ENCODE measurements at places on chromosomes 6 and 20.

GRCh38 chr6:1696463-1696850, 86.7 kb downstream of the FOXC1 start:
- DNase-seq = no peak

DNA sequence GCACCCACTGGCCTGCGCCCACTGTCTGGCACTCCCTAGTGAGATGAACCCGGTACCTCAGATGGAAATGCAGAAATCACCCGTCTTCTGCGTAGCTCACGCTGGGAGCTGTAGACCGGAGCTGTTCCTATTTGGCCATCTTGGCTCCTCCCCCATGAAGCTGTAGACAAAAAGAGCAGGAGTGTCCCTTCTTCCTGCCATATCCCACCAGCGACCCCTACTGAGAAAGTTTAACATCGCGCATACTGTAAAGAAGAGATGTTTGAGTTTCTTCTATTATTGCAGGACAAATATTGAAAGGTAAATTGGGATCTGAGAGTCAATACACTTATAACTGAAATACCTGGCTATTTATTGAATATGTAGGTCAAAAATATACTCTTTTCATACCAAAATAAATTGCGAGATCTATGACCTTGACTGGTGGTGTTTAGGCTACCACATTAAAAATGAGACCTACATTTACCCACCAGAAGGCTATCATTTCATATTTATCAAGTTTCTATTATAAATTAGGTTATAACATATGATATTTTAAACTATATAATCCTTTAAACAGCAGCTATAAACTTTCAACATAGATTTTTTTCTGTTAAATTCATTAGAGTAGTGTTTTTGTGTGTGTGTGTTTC, 586.3 kb downstream of the HTR1B start:
- no peak for DNase-seq

DNA sequence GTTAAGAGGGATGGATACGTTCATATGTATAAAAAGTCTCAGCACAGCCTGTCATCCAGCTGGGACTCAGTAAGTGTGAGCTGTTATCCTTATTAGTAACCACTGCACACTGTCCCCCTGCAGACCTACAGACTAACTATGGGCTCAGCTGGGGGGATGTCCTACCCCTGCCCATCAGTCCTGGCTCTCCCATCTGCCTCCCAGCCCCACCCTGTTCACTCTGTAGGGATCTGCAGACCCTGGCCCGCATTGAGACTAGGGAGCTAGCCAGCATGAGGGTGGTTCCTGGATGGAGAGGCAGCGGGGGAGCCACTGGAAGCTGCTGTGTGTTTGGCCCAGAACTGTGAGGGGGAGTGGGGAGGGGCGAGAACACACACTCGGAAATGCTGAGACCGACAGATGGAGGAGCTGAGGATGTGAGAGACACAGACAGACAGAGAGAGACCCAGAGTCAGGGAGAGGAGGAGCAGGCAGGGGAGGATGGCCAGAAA, 17.1 kb downstream of the XKR7 start:
- no peak for DNase-seq

DNA sequence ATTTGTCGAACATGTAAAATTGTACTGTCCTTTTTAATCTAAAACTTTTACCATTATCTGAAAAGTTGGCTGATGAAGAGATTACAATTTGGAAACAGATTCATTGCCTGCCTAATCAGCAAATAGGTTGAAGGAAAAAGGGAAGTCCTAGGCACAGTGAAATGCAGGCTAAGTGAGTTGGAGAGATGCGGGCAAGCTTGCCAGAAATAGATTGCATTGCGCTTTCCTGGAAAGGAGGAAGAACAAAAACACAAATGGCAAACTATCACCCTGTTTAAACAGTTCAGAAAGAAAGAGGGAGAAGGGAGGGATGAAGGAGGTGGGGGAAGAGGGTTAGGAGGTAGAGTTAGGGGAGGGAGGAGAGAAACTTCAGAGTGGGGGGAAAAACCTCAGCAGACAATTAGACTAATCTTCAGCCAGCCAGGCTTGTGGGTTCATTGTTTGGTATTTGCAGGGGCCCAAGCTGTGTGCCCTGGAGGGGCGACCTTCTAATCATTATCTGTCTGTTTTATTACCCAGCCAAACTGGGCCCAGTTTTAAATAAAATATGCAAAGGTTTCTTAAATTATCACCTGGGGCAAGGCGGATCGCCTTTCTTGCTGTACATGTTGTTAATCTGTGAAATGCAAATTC, 465.2 kb downstream of the TFAP2B start:
- DNase-seq = no peak

- DNase-seq = no peak
These were observed 85.5 kb downstream of the BMP6 start for GRCh38 chr6:7811441-7811840.

DNA sequence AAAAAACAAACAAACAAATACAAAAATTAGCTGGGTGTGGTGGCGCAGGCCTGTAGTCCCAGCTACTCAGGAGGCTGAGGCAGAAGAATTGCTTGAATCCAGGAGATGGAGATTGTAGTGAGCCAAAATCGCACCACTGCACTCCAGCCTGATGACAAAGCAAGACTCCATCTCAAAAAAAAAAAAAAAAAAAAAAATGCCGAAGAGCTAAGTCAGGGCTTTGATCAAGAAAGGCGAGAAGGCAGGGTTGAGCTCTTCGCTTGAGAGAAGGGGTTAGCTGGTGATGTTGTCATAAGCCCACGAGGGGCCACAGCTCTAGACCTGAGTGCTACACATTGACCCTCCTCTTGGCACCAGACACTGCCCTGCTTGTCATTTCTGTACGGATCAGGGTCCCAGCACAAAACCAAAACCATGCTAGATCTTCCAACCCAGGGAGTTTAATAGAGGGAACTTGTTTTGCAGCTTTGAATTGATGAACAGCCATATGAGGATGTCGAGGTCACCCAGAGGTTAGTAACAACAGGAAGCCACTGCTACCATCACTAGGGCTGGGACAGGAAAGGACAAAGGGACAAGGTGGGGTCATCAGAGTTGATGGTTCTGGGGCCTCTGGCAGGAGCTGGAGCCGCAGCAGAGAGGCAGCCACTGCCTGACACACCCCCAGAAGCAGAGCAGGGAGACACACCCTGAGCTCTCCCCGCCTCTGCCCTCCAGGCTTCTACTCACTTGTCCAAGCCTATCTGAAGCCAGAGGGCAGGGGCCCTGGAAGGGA, 122.7 kb downstream of the SNX5 start:
- no peak for DNase-seq

DNA sequence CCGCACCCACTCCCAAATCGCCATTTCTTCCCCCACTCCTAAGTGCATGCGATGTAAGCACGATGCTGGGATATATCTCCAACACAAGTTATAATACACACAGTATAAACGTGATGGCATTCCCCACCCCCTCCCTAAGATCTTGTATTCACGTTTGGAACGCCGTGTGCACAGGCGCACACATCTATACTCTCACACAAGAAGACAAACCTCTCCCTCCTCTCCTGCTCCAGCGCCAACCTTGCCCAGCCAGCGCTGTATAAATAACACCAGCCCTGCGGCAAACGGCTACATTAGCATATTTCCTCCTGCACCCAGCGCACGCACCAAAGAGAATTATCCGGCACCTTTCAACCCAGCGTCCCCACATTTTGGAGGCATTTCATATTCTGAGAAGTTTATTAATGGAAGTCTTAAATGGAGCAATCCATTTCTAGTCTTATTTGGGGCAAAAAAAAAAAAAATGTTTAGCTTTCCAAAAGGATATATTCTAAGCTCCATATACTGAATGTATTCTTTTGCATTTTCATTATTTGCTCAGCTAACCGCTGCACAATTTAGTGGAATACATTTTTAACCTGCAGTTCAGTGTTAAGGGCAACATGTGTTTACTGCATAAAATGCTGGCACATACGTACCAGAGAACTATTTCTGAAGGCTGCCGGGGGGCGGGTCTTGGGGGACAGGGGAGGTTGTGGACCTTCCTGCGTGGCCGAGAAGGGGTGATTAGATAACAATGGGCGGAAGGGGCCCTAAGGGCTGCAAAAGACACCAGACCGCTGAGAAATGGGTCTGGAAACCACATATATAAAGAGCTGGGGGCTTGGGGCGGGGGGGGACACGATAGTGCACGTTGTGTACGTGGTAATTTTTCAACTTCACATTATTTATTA, 1.1 kb upstream of the SLC22A23 start:
- DNase-seq = no peak

DNA sequence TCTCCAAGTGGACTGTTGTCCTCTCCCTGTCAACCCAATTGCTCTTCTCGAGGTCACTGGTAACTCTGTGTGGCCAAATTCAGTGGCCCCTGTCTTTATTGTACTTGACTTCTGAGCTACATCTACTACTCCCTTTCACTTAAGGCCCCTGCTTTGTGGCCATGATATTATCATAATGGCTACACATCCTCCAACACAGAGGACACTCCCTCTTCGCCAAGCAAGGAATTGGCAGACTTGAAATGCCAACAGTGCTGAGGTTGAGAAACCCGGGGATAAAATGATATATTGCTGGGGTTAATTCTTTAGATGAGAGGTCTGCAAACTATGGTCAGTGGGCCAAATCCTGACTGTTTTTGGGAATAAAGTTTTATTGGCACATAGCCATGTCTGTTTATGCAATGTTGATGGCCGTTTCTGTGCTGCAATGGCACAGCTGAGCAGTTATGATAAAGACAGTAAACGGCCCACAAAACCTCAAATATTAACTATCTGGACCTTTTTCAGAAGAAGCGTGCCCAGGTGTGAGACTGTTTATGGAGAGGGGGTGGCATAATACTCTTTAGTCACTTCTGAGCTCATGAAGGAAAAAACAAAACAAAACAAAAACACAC, 12.0 kb upstream of the MRPS10 start:
- DNase-seq = no peak

DNA sequence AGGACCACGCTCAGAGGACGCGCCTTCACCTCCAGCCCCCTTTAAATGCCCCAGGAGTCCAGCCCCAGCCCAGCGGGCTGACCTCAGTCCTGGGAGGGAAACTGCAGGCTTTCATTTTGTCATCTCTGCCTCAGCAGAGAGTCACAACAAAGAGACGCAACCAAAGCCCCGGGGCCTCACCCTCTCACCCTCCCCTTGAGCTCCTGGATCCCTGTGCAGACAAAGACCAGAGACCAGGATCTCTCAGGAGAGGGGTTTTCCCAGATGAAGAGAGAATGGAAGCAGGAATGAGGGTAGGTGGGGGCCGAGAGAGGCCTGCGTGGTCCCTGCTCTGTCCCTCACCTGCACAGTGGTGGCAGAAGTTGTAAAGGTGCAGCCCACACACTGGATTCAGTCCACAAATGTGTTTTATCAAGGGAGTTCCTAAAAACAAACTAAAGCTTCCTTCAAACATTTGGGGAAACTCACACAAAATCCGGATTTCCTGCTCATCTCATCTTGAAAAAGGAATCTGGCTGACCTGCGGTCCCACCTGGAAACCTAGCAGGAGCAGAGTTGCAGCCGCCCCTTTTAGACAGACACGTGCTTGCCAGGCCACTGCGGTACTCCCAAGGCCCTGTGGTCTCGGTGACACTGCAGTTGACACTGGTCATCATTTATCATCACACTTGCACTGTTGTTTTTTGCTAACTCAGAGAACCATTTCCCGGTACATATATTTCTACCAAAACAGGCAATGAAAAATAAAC, 27.1 kb downstream of the PTGIS start:
- DNase-seq = no peak

DNA sequence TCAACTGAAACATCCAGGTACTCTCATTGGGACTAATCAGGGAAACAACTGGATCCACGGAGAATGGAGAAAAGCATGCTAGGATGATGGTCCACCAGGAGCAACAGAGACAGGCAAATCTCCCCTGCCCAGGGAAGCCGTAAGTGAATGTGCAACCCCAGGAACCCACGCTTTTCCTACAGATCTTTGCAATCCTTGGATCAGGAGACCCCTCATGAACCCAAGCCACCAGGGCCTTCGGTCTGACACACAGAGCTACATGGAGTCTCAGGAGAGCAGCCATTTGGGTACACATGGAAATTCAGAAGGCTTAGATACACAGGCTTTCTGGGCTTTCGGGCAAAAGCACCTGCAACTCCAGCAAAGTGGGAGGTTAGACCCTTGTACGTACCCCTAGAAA, 122.1 kb upstream of the PTCHD4 start:
- no peak for DNase-seq

GRCh38 chr6:53983301-53983700, 127.9 kb upstream of the MLIP start:
- DNase-seq = no peak

Data from CD4-positive, alpha-beta T cell treated with Interleukin-2 at 100 ng/mL for 4 hours (primary cell).